Lower leg skin (tissue), 4 donors: ENCODE measurements at places on chromosomes 12 and 14.

- DNase-seq, result no peak
Observed at GRCh38 chr12:11651785-11652184, 2.3 kb downstream of the ETV6 start.

DNA sequence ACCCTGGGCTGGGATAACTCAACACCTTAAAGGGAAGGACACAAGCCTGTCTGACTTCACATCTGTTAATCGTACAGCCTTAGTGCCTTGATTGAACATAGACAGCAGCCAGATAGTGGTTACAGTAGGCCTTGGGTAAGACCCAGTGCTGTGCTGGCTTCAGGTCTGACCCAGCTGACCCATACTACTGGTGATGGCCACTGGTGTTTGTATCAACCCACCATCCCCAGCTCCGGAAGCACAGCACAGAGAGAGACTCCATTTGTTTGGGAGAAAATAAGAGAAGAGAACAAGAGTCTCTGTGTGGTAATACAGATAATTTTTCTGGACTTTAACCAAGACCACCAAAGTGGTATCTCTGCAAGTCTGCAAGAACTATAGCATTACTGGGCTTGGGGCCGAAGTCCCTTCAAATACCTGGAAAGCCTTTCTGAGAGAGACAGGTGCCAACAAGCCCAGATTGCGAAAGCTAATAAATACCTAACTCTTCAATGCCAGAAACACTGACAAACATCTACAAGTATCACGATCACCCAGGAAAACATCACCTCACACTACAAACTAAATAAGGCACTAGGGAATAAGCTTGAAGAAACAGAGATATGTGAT lies 330.1 kb upstream of the GARIN2 start:
- no peak for DNase-seq

DNA sequence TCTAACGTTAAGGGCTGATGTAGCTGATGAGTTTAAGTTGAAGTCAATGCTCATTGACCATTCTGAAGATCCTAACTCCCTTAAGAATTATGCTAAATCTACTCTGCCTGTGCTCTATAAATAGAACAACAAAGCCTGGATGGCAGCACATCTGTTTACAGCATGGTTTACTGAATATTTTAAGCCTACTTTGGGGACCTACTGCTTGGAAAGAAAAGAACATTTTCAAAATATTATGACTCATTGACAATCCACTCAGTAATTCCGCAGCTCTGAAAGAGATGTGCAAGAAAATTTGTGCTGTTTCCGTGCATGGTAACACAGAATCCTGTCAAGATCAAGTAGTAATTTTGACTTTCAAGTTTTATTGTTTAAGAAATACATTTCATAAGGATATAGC lies 35.0 kb upstream of the NAV3 start:
- no peak for DNase-seq

DNA sequence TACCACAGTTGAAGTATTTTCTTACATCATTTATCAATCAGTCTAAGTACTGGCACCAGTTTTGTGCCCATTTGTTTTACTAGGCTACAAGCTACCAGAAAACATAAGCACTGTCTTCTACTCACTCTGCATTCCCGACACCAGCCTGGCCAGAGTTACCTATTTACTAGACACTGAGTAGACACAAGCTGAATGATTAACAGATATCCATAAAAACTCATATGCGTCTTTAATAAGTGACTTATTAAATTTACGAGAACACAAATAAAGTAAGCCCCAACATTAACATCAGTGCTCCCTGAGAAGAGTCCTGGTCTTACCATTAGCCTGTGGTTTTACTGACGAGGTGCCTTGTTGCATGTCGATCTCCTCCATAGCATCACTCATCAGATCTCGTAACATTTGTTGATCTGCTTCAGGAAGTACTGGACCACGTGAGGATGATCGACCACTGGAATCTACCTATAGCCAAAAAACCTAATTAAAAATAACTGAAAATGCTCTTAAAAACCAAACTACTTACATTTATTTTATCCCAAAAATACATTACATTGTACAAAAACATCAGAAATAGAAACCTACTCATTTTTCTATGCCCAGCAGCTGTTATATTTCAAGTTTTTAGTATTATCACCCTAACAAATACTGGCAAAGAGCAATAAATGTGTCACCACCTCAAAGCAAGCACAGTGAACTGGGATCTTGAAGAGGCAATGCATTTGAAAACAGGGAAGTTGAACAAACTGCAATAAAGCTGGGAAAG lies 53.3 kb downstream of the BDKRB1 start:
- DNase-seq, result no peak

- DNase-seq, result no peak
Observed at GRCh38 chr14:103507751-103508150, 14.9 kb downstream of the CKB start.
